ENCODE measurements at places on chromosomes 16 and 17.

- DNase-seq, result no peak
Observed at GRCh38 chr16:61952841-61953240, 83.4 kb downstream of the CDH8 start.

DNA sequence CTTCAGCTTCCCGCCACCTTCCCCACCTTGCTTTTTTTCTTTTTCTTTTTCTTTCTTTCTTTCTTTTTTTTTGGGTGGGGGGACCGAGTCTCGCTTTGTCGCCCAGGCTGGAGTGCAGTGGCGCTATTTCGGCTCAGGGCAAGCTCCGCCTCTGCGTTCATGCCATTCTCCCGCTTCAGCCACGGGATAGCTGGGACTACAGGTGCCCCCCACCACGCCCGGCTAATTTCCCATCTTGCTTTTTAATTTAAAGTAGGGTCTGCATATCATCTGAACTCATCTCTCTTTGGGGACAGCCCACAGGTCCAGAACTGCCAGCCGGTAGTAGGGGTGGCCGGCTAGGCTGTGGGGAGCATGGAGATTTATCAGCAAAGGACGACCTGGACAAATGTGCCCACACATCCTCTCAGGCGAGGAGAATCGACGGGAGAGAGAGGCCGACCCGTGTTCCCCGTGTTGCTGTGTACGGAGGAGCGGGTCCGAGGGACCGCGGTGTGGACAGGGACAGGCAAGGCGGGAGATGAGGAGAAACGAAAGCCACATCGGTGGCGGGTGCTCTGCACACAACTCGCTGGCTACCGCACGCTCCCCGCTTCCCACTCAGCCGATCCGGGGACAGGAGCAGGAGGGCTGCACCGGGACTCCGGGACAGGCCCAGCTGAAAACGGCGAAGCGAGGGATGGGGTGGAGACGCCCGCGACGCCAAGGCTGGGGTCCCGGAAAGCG is 2.4 kb downstream of the MT1M start:
- no peak for DNase-seq

GRCh38 chr17:1755827-1756262 is 6.0 kb upstream of the SERPINF1 start:
- DNase-seq, result no peak

DNA sequence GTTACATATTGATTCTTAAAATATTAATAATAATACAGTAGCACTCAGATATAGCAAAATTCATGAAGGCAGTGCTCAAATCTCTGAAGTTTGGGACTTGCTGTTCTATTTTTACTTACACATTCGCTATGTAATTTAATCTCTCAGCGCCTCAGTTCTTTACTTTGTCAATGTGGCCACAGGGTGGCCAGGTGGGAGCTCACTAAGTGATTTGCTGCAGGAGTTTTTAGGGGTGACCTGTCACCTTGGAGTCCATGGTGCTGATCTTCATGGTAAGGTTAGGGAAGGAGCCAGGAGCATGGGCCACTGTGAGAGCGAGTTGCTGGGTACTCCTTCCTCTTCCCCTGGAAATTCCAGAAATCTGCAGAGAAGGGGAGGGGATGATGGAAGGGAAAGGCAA is 28.1 kb downstream of the VWA3A start:
- DNase-seq, result no peak

DNA sequence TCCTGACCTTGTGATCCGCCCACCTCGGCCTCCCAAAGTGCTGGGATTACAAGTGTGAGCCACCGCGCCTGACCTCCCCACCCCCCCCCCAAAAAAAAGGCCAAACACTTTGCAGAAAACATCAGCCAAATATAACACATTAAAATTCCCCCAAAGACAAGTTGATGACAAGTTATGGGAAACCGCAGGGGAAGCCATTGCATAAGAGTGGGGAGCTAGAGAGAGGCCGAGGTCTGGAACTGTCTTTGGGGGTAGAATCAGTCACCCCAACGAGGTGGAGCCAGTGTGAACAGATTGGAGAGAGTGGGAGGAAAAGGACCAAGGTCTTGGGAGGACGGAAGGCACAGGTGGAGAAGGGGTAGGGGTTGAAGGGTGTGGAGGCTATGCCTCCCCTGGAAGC is 2.8 kb downstream of the DRC3 start:
- DNase-seq, result no peak

DNA sequence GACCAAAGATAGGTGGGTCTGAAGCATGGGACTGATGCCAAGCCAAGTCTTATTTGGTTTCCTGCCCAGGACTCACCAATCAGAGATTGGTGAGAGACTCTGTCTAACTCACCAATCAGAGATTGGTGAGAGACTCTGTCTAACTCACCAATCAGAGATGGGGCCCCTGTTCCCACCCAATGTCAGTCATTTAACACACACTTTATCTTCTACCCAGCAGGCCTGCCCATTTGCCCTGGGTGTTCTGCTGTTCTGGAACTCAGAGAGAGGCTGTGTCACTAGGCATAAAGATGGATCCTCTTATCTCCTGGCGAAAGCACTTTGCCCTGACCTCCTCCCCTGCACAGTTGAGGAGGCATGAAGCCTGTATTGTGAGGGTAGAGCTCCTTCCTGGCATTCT is 5.4 kb upstream of the RHOT1 start:
- no peak for DNase-seq

DNA sequence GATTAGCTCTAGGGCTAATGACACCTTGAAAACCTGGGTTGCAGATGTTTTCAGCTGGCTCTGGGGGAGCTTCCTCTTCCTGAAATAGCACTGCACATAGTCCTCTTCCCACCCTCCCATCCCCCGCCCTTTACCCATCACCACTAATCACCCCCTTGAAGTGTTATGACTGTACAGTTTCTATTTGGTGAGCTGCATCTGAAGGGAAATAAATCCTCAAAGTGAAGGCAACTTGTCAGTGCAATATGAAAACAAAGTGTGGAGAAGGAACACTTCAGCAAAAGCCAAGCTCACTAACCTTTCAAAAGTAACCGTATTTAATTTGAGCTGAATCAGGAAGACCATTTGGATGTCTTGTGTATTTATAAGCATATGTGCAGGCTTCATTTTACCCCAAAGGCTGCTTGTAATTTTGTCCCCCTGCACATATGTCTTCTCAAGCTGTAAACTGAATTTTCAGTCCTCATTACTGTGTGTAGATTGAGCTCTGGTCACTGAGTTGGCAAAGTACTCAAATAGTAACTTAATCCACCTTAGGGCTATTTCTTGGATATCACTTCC is 44.1 kb upstream of the CA10 start:
- no peak for DNase-seq

DNA sequence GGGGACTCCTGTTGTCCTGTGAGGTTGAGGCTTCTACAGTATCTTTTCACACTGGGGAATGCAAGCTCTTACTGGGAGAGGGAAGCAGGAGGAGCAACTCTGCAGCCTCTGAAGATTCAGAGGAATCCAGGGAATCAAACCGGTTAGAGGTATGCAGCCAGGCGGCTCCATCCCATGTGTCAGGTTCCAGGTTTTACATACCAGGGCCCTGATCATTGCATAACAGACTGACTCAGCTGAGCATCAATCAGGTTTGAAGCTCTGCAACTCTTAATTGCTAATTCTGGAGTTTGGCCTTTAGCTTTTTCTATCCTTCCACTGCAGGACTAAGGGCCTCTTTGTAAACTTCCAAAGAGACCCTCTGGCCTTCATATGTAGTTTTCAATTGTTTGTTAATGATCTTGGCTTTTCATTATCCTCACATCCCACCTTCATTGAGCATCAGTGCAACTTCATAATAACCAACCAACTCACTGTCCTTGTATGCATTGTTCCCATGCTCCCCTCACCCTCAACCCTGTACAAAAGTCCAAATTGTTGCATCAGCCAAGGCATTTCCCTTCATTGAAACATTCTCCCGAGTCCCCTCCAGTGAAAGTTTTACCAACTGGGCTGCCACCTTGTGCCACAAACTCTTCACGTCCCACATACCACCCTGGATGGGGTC is 59.7 kb upstream of the DHX40 start:
- no peak for DNase-seq
